ENCODE measurements at places on chromosomes 5 and 9.

- DNase-seq = no peak
Measured at GRCh38 chr9:137619240-137620047, 639 bp downstream of the EHMT1 start.

DNA sequence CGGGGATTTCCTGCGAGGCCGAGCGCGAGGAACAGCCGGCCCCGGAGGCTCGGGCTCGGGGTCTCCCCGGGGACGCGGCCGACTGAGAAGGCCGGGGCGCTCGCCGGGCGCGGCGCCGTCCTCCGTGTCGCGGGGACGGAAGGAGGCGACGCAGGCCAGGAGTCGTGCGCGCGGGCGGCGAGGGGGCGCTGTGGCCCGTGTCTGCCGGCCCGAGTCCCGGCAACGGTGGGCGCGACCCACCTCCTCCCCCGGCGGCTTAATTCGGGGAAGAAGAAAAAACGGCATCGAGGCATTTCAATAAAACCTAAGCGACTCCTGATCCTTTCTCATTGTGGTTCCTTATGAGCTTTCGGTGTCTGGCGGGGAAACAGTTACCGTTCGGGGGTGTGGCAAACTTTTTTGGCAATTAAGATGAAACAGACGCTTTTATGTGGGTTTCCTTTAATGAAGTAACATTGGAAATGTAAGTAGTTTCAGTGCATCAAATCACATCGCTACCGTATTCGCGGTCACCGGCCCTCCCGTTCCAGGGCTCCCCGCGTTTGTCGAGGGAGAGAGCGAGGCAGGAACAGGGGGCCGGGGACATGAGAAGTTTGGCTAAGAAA lies 3.7 kb upstream of the IRX2 start:
- no peak for DNase-seq

DNA sequence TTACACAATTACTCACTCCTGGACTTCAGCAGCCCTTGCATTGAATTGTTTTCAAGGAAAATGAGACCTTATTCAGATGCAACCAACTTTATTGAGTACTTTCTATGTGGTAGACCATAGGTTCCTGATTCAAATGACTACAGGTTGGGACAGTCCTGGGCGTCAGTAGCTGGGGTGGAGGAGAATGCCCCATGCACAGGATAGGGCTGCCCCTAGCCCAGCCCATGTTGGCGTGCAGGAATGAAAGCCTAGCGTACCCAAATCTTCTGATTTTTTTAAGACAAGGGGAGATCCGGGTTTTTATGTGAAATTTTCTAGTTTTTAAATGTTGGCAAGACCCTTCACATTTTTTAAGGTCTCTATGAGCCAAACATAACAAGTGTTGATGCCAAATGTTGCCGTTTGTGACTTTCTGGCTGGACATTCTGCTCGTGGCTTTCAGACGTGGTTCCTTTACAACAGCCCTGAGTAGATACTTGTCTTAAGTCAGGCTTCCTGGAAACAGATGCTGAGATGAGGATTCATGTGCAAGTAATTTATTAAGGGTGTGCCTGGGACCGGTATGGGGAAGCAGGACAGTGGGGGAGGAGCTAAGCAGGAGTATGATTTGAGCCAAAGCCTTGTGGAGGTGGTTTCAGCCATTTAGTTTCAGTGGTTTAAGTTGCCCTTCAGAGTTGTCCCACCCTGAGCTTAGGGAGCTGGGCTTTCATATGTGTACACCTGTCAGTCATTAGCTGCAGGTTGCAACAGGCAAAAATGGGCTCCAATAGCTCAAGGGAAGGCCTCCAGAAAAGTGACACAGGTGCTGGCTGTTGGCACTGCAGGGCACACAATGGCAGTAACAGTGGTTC lies 154.1 kb downstream of the NTRK2 start:
- DNase-seq = no peak

DNA sequence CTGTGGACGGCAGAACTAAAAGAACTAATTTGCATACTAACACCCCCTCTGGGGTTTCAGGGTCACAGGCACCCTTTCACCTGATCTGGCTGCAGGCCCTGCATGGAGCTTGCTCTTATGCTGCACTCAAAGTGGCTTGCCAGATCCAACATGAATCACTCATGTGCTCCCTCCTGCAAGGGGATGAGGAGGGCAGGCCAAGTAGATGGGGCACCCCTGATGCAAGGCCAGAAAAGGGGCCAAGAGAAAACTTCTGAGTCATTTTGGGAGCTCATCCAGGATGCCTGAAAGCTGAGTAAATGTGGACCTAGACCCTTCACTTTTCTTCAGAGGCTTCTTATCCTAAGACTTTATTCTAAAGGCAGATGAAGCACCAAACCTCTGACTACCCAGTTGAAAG lies 558.5 kb upstream of the PTGER4 start:
- no peak for DNase-seq

- no peak for DNase-seq
Measured at GRCh38 chr9:4318326-4318725, 18.5 kb upstream of the GLIS3 start.

- no peak for DNase-seq
Measured at GRCh38 chr9:21994556-21995005, at the start of gene CDKN2B-AS1. TSS of gene CDKN2B-AS1 (plus strand) at chr9:21994791.

DNA sequence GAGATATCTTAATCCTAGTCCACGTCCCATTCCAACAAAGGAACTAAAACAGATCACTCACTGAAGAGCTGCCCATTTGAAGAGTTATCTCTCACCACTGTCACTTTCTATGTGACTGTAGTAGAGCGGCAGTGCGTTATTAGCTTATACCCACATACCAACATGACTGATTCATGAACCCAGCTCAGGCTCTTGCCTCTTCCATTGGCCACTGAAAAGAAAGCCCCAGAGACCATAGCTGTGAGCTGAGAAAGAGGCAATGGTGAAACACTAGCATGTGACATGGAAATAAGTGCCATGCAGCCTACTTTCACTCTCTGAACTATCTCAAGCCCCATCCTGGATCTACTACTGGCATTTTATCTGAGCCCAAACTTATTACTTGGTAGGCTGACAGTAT lies 151.7 kb upstream of the MOCS2 start:
- DNase-seq = no peak

DNA sequence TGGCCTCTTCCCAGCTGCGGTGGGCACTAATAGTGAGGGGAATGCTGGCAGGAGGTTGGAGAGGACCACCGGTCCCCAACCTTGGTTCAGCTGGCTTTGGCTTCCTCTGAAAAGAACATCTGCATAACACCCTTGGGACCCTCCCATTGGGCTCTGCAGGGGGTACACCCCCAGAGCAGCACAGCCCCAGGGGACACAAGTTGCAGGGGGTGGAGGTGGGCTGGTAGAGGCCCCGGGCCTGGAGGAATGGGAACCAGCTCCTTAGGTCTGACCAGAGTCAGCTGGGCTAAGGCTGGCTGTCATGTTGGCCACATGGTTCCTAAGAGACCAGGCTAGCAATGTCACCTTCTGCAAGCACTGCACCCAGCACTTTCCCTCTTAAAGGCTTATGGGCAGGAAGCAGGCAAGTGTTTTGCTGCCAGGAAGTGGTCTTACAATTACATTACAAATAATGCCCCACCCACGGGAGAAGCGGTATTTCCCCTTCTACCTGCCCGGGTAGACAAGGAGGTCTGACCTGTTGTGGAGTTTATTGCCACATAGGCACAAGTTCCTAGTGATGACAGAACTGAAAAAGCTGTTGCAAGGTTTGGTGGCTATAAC lies 18.1 kb downstream of the GCNT4 start:
- no peak for DNase-seq

DNA sequence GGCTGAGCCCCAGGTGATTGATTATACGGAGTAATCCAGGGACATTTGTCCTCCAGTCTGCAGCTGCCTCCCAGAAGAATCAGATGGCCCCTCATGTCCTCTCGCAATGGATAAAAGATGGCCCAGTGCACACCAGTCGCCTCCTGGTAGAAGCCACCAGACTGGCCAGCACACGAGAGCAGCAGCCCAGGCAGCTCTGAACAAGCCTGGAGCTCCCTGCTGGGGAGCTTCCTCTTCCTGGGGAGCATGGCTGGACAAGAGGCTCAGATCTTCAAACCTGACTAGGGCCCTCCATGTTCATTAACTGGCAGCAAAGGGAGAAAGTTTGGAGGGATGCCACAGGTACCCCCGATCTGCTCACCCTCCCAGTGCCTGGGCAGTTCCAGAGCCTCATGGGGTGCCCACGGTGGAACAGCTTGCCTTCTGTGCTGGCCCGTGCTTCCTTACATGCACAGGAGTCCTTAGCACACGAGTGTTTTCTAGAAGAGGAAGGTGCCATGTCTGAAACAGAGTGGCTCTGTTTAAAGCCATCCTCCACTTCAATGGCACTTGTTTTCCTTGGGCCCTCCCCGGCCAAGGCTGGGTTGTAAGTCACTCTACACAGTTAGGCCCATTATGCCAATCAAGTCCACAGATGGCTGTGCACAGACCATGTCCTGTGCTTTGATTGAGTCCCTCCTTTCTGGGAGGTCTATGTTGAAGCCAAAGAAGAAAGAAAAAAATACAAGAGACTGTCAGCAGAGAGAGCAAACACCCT lies 75.6 kb downstream of the PRRT1B start:
- DNase-seq = no peak

DNA sequence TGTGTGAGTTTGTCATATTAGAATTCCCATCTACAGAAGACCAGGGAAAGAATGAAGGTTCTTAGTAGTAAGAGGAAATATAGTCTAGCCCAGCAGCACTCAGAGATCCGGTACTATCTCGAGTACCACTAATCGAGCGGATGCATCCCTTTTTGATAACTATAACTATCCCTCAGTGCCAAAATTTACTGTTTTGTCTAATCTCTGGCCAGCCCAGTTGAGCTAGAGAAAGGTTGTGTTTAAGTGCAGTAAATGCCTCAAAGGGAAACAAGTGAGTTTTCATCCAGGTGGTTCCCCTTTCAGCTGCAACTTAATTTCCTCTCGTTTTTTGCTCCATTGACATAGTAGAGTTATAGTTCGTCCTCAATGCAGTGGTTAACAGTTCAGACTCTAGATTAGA lies 146.7 kb downstream of the GPBP1 start:
- no peak for DNase-seq

- DNase-seq = no peak
Measured at GRCh38 chr5:56686337-56687195, 128.8 kb upstream of the MAP3K1 start.

DNA sequence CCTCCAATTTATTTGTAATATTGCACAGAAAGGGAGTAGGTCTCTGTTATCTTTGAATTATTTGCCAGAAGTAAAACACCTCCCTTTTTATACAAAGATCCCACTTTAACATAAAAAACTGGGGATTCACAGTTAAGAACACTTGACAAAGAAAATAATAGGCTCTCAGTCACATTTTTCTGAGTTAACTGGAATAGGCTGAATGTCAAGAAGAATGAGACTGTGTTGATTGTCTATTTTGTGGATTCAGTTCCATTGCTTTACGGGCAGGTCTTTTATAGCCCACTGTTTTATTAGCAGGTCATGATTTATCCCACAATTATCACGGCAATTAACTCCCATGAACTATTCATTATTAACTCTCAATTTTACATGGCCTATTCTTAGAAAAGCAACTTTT lies 427.4 kb downstream of the CTNND2 start:
- no peak for DNase-seq

- DNase-seq = no peak
Measured at GRCh38 chr9:114965564-114965963, 35.2 kb upstream of the TNFSF8 start.

- DNase-seq = no peak
Measured at GRCh38 chr5:54013556-54014194, 296.7 kb downstream of the ARL15 start.

DNA sequence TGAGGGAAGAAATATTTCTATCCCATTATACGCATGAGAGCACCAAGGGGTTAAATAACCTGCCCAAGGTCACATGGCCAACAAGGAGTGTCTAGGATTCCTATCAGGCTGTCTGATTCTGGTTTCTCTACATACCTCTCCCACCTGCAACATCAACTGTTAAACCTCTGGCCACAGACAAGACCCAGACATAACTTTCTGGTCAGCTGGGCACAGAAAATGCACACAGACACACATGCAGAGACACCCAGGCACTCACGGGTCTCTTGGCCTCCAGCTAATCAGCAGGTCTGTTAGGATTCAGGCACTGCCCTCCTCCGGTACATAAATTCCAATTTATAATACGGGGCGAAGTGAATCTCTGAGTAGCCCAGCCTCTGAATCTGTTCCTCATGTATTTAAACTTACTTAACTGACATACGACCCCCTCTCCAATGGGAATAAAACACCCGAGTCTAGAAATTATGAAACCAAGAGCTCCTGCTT lies 1.5 kb downstream of the SEPTIN8 start:
- DNase-seq = no peak

DNA sequence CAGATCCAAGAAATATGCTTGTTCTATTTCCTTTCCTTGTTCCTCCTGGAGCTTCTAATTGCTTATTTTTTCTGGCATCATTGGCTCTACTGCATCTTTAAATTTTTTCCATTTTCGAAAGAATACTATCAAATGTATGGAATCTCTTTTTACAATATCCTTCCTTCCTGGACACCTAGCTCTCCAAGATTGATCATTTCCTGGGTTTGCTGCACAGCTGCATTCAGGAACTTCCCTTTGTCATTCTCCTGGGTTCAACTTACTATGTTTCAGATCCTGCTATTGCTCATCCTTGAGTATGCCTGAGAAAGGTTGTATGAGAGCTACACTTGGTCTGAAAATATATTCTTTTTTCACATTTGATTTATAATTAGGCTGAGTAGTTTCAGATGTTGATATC lies 73.7 kb upstream of the ERCC6L2 start:
- DNase-seq = no peak

DNA sequence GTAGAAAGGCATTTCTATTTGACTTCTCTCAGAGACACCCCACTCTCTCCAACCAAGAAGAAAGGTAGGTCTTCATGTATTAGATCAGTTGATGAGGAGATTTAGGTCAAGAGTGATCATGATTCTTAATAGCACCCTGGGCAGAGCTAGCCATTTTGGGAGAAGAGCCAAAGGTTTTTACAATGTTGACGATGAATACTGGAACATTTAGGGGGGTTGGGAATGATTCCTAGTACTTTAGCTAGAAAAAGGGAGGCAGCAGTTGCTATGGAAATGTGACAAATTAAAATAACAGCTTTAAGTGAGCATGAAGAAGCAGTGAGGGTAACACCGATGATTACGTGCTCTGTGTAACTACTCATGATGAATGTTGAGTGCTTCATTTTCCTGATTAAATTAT lies 9.5 kb upstream of the RPS23 start:
- no peak for DNase-seq

DNA sequence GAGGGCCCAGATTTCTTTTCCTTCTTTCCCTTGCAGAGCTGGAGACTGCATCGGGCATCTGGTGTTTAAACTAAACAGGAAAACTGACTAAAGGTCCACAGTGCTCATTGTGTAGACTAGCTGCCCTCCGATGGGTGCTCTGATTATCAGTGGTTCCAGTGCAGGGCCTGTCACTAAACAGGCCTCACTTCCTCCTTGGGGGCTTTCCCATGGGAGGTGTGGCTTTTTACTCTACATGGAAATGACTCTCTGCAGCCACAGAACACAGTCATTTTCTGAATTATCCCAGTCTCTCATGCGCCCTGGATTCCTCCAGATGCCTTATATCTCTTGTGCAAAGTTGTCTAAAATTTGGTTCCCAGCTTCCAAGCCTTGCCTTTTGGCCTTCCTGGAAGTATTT lies 199.2 kb downstream of the TRIO start:
- no peak for DNase-seq
